ENCODE measurements at places on chromosomes 7 and 10.

DNA sequence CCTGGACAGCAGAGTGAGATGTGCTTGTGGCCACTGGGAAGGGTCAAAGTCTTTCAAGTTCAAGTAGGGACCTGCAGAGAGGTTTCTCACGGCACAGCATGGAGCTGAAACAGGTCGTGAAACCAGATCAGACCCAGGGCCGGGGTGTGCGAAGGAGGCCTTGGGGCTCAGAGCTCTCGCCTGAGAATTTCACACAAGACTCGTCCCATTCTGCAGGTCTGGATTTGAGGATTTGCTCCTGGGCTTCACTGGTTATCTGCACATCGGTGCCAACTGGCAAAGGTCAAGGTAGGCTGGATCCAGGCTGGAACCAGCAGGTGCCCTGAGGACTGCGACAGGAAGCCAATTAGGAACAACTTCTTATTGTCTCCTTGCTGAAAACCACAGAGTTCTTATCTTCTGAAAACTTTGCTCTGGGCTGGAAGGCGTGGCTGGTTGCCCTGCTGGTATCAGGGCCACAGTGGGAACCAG is 24.0 kb upstream of the GTF2I start:
- no peak for DNase-seq

GRCh38 chr7:138934861-138935260 is 46.3 kb downstream of the KIAA1549 start:
- no peak for DNase-seq

- DNase-seq, result no peak
These were observed 2.4 kb downstream of the PAPSS2 start for GRCh38 chr10:87661861-87662785.

GRCh38 chr7:120394595-120394994 is 121.6 kb downstream of the KCND2 start:
- DNase-seq, result no peak

DNA sequence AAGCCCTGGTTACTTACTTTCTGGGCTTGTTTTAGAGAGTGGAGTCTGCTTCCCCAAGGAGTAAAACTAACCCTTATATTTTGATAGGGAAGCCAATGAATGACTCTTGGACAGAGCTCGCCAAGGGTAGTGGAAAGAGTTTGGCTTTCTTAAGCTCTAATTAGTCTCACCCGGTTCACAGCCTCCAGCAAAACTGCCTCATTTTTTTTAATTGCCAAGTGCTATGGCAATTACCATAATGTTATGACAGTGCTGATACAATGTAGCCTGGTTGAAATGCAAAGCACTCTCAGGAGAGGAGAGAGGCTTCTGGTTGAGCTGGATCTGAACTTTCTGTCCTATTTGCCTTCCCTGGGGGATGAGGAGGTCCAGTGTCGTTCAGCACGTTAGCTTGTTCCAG is 376.1 kb upstream of the CHRM2 start:
- DNase-seq, result no peak

GRCh38 chr7:71868797-71869196 is 543.3 kb downstream of the CALN1 start:
- no peak for DNase-seq

Data from activated T-cell treated with anti-CD3 and anti-CD28 coated beads for 24 hours (primary cell).